ENCODE measurements at places on chromosomes 1 and 21.

- peak; percentile 12 for DNase-seq
These were observed at the start of gene EPHA2 for GRCh38 chr1:16155537-16156410. Gene EPHA2 (minus strand): TSS chr1:16156069. CDS start chr1:16155932, 137 bp downstream.

DNA sequence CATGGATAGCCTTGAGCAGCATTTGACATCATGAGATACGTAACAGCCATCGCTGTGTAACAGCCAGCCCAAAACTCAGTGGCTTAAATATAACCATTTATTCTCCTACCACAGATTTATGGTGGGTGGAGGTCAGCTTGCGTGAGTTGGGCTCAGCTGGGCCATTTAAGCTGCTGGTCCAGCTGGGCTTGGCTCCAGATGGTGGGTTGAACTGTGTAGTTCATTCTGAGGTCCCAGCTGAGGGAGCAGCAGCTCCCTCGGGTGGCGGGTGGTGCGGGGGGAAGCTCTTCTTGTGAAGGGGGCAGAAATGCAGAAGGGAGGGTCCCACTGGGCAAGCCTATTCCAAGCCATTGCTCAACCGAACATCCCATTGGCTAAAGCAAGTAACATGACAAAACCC lies 75.9 kb downstream of the IGSF21 start:
- no peak for DNase-seq

- DNase-seq: no peak
These were observed 176.8 kb downstream of the DISC1 start for GRCh38 chr1:231803353-231803752.

DNA sequence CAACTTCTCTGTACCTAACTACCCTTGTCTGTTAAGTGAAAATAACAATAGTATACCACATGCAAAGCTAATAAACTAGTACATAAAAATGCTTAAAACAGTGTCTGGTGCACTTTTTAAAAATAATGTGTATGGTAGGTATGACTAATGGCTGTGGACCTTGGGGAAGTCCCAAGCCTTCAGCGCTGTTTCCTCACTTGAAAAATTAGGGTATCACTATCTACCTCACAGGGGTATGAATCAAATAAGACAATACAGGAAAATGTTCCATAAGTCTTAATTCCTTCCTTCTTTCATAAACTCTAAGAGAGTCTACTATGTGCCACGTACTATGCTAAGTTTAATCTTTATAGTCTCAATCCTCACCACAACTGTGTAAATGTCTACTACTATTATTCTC lies 32.0 kb downstream of the EGLN1 start:
- no peak for DNase-seq

DNA sequence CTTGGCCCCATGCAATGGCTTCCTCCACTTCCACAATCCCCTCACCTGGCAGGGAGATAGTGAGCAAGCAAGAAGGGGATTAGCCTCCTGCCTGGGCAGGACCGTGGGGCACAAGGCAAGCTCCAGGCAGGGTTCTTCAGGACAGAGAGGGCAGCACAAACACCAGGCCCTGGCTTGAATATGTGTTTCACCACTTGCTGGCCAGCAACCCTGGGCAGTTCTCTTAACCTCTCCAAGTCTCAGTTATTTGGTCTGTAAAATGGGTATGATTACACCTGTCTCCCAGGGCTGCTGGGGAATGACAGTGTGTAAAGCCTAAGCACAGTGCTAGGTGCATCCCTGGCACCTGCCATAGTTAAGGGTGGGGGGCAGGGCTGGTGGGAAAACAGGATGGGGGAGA lies 31.9 kb downstream of the H3-3A start:
- DNase-seq: no peak

DNA sequence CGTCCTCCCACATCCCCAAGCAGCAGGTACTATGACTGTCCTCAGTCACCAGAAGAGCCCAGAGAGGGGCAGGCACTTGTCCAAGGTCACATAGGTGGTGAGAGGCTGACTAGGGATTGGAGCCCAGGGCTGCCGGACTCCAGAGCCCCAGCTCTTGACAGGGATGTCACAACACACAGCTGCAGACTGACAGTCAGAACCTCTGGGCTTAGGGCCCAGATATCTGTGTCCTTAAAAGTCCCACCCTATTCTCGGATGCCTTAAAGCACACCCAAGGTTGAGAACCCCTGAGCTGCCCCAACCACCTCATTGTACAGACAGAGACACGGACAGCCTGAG lies 622.9 kb downstream of the MATN1 start:
- no peak for DNase-seq

GRCh38 chr1:31665234-31665878 lies 20.7 kb upstream of the PEF1 start:
- no peak for DNase-seq

DNA sequence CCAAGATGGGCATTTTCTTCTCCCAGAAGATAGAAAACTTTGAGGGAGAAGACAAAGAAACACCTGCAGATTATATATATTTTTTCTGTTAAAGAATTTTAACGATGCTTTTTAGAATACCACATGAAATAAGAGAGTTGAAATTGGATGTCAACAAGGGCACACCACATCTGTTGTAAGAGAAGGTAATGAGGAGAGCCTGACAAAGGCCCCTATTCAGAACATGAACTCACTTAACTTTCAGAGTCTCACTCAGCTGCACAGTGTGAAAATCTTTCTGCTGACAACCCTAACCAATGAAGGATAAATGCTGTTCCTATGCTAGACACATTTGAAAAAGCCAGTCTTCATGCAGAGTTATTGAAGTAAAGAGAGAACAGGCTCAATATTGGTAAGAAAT lies 7.3 kb downstream of the KRTAP22-2 start:
- DNase-seq: no peak

GRCh38 chr1:208374391-208374941 lies 130.3 kb upstream of the PLXNA2 start:
- DNase-seq: no peak

- DNase-seq: no peak
These were observed 345.1 kb upstream of the SNX7 start for GRCh38 chr1:98316286-98316905.

DNA sequence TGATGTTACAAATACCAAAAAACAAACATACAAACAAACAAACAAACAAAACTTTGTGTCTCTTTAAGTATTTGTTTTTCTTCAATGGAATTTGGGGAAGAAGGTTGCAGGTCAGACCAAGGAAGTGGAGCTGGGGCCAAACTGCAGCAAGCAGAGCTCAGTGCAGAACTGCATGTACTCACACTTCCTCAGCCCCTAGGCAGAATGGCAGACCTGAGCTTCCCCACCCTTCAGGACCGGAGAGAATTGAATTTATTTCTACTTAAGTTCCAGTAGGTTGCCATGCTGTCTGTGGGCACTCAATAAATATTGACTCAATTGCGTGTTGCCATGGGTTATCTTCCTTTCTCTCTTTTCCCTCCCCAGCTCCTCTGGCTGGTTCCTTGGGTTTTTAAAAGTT lies 173.6 kb downstream of the PTGER3 start:
- DNase-seq: no peak

- no peak for DNase-seq
These were observed 71.5 kb upstream of the PTGFR start for GRCh38 chr1:78419309-78419708.

DNA sequence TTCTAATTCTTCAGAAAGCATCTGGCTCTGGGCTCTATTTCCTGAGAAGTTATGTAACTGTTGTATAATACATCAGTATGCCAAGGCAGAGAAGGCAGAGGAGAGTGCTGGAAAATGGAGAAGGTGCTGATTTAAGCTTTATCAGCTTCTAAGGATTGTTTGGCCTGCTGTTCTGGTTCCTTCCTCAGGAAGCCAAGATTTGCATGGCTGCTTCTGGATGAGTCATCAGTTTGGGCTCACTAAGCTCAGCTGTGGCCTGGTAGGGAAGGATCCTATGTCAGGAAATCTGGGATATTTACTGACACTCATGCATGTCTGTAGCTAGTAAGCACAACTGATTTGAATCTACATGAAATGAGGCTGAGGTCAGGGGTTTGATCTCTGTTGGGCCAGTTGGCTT lies 73.2 kb upstream of the ADGRL4 start:
- no peak for DNase-seq

DNA sequence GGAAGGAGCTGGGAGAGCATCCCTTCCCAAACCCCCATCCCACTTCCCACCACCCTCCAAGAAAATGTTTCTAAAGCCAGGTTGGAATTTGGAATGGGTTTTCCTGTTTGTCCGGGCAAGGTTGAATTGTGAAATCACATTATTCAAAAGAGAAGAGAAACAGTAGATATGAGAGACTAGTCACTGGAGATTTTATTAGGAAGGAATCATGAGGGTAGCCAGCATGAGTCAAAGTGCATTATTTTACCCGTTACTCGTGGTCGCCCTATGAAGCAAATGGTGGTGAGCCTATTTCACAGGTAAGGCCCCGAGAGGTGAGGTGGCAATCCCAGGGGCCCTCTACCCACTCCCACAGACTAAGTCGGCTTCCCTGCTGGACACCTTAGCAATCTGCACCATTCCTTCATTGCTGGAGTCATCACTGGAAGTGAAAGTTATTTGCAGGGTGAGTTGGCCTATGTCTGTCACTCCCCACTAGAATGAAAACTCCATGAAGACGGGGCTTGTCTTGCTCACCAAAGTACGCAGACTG lies 52.8 kb downstream of the TOMM20 start:
- no peak for DNase-seq

DNA sequence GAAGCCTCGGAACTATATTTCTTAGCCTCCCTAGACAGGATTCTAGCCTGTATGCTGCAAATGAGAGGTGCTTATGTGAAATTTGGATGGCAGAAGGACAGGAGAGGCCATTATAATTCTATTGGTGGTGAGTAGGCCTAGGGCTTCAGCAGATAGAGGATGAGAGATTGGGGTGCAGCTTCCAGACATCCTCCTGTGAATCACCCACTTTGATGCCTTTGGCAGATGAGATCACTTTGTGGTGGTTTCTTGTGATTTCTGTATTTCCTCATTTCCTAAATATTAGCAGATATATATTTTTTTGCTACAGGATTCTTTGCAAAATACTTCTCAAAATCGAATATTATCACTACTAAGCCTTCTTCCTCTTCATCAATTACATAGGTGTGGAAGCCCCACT lies 37.3 kb downstream of the MFSD2A start:
- no peak for DNase-seq

DNA sequence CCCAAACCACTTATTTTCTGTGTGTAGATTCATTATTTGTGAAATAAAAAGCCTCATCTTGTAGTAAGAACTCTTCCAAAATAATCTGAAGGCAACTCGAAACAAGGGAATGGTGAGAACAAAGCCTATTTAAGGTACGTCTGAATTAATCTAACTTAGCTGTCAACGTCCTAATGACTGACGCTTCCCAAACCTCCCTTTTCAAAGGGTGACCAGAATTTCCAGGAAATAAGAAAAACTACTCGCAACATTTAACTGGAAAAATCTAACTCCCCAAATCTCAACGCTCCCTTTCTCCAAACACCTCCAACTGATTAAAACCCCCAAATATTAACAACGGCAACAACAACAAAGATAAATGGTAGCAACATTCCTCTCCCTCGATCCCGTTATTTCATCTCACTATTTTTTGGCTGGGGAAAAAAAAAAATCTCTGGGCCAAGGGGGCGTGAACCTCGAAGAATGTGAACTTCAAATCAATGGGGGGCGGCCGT lies 693 bp downstream of the SRSF10 start:
- no peak for DNase-seq

DNA sequence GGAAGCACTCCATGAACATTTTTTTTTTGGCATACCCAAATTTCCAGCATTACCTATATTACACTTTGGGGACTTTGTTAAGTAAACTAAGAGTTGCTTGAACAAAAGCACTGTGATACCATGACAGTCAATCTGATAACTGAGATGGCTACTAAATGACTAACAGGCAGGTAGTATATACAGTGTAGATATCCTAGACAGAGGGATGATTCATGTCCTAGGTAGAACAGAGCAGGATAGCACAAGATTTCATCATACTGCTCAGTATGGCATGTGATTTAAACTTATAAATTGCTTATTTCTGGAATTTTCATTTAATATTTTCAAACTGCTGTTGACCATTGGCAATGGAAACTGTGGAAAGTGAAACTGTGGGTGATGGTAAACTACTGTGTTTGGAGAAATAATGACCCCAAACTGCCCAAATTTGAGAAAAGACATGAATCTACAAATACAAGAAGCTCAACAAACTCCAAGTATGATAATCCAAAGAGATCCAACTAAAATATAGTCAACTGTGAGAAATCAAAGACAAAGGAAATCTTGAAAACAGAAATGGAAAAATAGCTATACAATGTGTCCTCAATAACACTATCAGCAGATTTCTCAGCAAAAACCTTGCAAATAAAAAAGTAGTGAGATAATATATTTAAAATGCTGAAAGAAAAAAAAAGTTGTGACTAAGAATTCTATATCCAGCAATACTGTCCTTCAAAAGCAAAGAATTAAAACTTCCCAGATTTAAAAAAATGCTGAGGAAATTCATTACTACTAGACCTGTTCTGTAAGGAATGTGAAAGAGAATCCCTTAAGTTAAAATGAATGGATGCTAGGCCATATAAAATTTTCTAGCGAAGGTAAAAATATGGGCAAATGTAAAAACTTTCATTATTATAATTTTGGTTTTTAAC lies 410.4 kb downstream of the DUSP10 start:
- no peak for DNase-seq

Measured in anterior cingulate cortex (tissue), 58 donors.